ENCODE measurements at places on chromosomes 2 and 18.
A peak's percentile ranks its signal among the peaks of the same experiment; 100 is the strongest.

DNA sequence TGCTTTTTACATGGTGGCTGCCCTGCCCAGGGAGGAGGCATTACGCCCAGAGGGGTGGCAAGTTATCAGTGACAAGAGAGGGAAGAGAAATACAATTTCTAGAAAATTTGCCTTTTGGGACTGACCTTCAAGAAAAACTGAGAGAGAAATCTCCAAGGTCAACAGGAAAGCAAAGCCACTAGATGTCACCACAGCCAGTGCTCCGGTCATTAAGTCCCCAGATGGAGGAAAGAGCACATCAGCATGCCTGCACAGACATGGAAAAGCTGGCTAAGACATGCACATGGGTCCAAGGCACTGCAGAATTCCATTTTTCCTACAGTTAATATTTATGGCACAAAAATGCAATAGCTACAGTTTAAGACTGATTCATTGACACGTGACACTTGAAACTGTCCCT, 21.0 kb downstream of the FHL2 start:
- no peak for DNase-seq

- no peak for DNase-seq
Measured at GRCh38 chr2:207458582-207458981, 71.2 kb upstream of the CREB1 start.

DNA sequence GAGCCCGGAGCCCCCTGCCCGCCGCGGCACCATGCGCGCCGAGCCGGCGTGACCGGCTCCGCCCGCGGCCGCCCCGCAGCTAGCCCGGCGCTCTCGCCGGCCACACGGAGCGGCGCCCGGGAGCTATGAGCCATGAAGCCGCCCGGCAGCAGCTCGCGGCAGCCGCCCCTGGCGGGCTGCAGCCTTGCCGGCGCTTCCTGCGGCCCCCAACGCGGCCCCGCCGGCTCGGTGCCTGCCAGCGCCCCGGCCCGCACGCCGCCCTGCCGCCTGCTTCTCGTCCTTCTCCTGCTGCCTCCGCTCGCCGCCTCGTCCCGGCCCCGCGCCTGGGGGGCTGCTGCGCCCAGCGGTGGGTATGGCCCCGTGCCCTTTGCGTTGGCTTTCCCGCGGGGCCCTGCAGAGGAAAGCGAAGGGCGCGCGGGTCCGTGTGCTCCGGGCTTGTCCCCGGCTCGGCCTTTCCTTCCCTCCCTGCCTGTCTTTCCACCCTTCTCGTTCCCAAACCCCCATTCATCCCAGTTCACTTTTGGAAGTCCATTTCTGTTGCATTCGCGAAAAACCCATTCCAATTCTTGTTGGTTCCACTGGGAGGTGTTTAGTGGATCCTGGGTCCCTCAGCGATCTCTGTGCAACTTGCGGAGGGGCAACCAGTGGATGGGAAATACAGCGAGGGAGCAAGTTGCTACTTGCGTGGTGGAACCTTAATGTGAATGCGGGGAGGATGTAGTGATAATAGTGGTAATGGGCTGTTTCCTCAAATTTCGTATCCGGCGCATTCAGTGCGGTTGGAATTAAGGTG, 599 bp downstream of the ADAM23 start:
- DNase-seq, result peak; percentile 86

DNA sequence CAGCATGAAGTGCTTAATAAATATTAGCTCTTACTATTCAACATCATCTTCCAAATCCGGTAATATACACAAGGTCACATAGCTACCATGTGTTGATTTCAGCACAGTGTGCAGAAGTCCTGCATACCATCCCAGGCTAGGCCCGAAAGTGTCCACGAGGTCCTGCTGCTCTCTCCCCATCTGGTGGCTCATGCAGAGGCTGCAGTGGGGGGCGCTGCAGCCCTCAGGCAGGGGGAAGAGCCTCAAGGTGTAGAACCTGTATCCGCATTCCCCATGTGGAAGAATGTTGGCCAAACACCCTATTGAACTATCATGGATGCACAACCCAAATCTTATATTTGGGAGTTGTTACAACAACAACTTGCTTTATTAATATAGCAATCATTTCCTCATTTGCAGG, 88.5 kb downstream of the ST6GAL2 start:
- DNase-seq, result no peak

DNA sequence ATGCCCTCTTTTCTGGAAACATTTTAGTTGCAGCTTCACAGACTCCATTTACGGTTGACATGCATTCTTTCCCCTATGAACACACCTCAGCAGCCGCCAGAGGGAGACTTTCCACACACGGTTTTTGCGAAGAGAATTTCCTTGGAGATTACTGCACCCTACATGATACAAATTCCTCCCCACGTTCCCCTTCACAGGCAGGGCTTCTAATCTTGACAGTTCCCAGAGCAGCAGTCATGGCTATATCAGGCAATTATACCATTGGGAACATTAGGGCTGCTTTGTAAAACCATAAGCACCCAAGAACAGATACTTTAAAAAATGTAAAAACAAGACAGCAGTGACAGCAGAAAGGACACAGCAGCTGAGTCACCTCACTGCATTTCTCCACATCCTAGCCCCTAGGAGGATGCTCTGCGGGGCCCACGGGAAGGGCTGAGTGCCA, 253.8 kb downstream of the TGIF1 start:
- peak; percentile 81 for DNase-seq

DNA sequence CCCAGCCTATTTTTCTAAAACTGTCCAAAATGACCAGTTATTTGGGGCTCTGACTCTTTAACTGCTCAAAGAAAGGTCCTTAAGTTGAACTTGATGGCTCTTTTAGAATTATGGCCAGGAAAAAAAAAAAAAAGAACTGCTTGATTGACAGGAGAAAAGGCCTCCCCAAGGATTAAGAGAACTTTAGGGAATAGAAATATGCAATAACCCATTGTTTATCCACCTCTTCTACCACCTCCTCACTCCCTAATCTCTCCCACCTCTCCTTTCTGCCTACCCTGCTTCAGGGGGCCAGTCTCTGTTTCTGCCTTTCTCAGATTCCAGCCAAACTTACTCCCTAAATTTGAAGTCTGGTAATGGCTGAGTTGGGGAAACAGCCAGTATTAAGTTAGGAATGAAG, 5.7 kb upstream of the STRN start:
- DNase-seq, result no peak

DNA sequence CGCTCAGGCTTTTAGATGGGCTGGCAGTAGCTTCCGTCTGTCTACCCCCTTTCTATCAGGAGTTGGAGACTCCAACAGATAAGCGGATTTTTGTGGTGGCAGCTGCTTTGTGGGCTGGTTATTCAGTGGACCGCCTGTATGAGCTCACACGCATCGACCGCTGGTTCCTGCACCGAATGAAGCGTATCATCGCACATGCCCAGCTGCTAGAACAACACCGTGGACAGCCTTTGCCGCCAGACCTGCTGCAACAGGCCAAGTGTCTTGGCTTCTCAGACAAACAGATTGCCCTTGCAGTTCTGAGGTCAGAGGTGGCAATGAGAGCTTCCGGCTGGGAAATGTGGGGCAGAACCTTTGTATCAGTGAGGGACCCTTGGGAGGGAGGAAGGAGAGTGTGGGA, 14.8 kb downstream of the CAD start:
- DNase-seq, result no peak

- DNase-seq, result no peak
Measured at GRCh38 chr18:9571546-9571945, 42.8 kb downstream of the PPP4R1 start.

DNA sequence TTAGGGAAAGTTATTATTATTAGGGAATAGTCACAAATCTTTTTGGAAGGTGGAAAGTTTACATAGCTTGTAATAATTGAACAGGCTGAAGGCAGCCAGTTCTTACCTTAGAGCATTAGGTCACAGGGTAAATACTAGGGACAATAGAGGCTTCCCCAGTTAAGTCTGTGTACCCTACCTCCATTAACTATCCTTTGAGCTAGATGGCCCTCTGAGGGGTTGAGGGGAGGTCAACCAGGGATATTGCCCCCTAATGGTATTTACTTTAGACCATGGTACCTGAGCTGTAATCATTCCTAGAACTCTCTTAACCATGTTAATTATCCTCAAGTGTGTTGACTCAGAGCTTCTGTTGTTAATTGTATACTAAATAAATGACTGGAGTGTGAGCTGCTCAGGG, 120.5 kb upstream of the SCN7A start:
- DNase-seq, result no peak

- DNase-seq, result peak; percentile 34
Measured at GRCh38 chr2:62304429-62305417, 108.8 kb downstream of the B3GNT2 start.

DNA sequence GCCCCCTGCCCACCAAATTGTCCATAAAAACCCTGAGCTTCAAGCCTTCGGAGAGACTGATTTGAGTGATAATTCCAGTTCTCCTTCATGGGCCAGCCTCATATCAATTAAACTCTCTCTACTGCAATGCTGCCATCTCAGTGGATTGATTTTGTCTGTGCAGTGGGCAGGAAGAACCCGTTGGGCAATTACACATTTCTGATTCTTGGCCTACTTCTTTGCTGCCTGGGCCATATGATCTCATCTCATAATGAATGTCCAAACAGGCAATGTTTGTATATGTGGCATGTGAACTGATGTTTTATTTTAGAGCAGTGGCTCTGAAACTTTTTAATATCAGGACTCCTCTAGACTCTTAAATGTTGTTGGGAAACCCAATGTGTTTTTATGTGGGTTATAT, 101.2 kb upstream of the SLC38A11 start:
- no peak for DNase-seq

GRCh38 chr2:152453129-152453911, 118.3 kb downstream of the FMNL2 start:
- peak; percentile 72 for DNase-seq

DNA sequence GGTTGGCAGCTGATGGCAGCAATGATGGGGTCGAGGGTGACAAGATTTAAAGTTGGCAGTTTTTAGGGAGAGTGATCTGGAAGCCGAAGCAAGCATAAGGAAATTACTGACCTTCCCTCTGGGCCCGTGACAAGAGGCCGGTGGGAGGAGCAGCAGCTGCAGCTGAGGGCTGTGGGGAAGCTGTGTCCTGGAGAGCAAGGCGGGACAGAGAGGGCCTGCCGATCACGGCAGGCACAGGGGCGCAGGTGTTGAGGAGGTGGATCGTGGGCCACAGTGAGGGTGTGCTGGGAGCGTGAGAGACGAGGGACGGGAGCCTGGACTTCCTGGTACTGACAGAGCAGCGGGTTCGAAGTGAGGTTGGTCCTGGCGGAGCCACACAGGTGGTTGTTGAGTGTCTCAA, 31.0 kb downstream of the TRAF3IP1 start:
- no peak for DNase-seq

- DNase-seq, result no peak
Measured at GRCh38 chr2:120846406-120847095, 110.9 kb downstream of the GLI2 start.

- DNase-seq, result no peak
Measured at GRCh38 chr2:222919841-222920526, 59.1 kb downstream of the ACSL3 start.

- peak; percentile 81 for DNase-seq
Measured at GRCh38 chr18:51110073-51110797, 80.2 kb downstream of the SMAD4 start.

GRCh38 chr2:233168445-233168844, 83.0 kb upstream of the ATG16L1 start:
- no peak for DNase-seq

GRCh38 chr2:119292226-119292625, 68.6 kb downstream of the STEAP3 start:
- peak; percentile 19 for DNase-seq

DNA sequence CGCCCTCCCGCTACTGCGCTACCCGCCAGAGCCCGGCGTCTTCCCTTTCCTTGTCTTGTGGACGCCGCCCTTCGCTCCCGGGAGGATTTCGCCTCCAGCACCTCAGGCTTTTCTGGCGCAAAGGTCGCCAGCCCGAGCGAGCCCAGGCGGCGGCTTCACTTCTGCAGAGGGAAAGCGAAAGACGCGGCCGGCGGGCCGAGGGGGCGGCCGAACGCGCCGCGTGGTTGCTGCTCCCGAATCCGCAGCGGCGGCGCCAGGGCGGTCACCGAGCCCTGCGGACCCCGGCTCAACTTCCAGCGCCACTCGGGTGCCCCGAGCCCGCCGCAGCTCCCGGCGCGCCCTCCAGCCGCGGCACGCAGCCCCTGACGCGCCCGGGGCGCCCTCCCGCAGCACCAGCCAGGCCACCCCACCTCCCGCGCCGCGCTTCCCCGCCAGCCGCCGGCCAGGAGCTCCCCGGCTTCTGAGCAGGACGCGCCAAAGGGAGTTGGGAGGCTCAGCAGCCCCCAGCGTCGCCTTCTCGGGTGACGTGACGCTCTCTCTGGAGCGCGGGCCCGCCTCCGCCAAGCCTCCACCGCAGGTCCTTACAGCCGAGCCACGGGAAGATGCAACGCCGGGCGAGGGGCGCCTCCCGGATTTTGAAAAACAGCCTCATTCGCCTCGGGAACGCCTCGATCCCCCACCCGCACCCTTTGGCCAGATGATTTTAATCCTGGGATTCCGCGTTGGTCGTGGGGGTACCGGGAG, 84.9 kb upstream of the EPB41L3 start:
- DNase-seq, result peak; percentile 71

DNA sequence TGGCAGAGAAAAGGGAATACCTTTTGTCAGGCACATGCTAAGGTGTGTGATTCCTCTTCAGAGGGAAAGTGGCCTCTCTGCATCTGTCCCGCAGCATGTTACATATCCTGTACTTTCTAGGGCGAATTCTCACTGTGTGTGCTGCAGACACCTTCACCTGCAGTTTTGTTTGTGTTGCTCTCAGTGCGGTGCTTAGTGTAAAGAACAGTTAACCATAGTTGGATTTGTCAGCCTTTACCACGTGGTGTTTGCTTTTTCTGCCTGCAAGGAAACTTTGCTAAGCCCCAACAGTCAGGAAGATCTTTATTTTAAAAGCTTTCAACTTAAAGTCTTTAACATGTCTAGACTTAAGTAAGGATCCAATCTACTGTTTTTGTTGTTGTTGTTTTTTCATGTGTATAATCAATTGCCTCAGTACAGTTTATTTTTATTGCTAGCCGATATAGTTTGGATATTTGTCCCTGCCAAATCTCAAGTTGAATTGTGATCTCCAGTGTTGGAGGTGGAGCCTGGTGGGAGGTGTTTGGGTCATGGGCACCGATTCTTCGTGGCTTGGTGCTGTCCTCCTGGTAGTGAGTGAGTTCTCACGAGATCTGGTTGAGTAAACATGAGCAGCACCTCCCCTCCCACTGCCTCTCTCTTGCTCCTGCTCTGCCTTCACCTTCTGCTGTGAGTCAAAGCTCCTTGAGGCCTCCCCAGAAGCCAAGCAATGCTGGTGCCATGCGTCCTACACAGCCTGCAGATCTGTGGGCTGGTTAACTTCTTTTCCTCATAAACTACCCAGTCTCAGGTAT, 90.6 kb downstream of the SNTG2 start:
- DNase-seq, result no peak

- DNase-seq, result no peak
Measured at GRCh38 chr2:84817239-84817655, 63.6 kb downstream of the TRABD2A start.

GRCh38 chr2:67600946-67601345, 203.8 kb downstream of the ETAA1 start:
- no peak for DNase-seq

All from neural progenitor cell (in vitro differentiated cells).